ENCODE measurements at places on chromosomes 3 and 15.

DNA sequence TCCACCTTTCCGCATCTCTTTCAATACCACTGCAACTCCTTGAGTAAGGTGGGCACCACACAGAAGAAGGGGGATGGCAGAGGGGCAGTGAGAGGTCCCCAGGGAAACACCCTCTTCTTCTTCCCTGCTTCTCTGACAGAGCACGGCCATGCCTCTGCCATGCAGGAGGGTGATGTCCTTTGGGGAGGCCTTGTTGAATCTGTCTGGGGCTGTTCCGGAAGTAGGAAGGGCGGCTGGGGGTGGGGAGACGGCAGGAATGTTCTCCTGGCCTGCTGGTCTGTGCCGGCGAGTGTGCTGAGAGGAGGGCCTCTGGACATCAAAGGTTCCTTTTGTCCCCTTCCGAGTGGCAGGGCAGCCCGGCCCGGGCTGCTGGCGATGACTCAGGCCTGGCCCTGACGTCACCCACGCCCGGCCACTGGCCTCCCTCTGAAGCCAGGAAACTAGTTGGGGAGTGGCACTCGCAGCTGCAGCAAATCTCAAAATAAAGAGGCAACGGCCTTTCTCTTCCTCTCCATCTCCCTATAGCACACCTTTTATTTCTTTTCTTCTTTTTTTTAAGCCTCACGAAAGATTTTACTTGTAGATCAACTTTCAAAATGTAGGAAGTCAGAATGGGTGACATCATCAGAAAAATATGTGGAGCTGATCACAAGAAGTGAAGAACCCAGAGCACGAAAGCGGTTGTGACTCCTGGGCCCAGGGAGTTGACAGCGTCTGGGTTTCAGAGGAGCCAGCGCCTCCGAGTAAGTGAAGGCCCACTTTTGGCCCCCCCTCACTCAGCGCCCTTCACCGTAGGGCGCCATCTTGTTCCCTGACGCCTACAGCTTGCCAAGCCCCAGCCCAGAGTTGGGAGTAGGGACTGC, at the start of gene ZBTB38:
TSS of gene ZBTB38 (plus strand) at position 443 of the 863 bp plus-strand sequence. CDS start 73,885 bp downstream, outside the sequence.
- DNase-seq, result peak; percentile 96

GRCh38 chr15:40249477-40250303, 10.8 kb downstream of the PAK6 start:
- no peak for DNase-seq

- DNase-seq, result no peak
These were observed 87.5 kb upstream of the CADPS start for GRCh38 chr3:62962714-62963113.

DNA sequence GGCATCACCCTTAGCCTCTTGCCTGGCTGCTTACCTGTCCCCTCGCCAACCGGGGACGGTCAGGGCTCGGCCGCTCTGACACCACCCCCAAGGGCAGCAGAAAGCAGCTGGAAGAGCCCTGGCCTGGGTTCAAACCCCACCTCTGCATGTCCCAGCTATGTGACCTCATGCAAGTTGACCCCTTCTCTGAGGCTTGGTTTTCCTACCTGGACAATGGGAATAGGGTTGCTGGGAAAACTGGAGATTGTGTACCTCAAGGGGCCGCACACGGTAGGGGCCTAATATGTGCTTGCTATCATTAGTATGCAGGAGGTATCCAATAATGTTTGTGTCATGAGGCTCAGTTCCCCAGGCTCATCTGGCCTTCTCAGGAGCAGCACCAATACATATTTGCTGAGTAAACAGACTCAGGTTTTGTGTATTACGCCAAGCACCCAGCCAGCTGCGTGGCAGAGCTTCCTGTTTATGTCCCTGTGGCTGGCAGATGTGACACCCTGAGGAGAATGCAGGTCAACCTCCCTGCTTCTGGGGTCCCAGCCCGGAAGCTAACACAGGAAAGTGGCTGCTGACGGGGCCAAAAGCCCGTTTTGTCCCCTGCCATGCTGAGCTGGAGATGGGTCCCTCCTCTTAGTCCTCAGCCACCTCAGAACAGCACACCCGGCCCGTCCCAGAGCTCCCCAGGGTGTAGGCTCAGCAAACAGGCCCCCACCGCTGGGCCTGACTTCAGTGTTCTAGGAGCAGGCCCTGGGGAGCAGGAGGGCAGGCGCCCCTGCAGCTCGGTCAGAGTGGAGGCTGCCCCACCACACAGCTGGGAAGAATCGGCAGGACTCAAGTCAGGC, 29.7 kb downstream of the PLXND1 start:
- no peak for DNase-seq

DNA sequence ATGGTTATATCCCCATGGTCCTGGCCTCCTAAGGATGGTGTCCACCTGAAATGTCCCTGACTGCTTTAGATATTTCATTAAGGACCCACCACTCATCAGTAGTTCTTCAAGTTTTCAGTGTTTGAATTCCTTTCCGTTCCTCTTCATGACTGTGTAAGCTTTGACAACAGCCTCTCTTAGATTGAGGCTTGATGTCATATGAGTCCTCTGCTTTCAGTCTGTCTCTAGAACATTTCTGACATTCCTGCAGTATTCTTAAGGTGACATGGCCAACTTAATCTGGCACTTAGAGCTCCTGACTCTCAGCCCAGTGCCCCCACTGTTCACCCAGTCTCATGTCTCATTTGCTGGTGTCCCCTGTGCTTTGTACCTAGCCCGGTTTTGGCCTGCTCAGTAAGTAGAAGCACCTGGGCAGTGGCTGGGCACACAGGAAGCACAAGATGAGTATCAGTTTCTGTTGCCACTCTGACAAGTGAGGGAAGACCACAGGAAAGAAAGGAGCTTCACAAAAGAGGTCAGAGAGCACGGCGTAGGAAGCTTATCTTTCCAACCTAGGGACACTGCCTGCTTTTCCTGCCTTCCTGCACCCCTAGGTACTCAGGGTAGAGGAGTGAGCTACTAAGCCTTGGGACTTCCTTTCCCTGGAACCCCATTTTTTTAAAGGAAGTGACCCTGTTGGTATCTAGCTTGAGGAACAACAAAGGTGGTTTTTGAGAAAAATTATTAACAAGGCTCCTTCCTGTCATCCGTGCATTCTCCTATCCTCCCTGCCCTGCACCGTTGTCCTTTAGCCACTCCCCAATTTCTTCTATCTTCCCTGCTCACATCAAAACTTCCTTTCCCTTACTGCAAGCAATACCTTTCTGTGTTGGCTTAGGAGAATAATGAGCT, 103.1 kb downstream of the KLHL25 start:
- no peak for DNase-seq
